ENCODE measurements at places on chromosomes 4 and X. TPM values are rescaled to one million over a fixed set of nuclear protein-coding genes. Genes with fewer than 3 reads are reported as not detected.

PROM1 gene
- not detected for total RNA-seq

DNA sequence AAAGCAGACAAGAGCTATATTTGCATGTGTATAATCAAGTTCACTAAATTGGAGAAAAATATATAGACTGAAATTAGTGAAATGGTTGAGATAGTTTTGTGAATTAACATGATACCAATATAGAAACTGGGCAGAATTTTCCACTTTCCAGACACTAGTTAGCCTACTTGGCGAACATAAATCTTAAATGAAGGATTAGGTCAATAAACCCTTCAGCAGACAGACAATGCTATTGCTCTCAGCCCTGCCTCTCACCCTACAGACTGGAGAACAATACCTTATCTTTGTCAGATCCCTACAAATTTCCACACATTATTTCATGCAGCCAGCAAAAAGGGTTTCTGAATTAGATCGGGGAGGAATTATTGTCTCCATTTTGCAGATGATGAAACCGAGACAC is 236.4 kb upstream of the TAPT1 start:
- no peak overlapping the region for H3K27ac ChIP-seq
- DNase-seq = no peak
- no peaks in the 10 kb centered on the region for H3K4me1 ChIP-seq
- no peaks in the 10 kb centered on the region for H3K27me3 ChIP-seq
- no peaks in the 10 kb centered on the region for H3K36me3 ChIP-seq
- no peak overlapping the region for H3K4me3 ChIP-seq

GPR119 gene
- not detected for total RNA-seq

GRCh38 chr4:173565281-173565680 is 35.3 kb upstream of the HAND2 start:
- H3K4me3 ChIP-seq = no peak overlapping the region
- H3K36me3 ChIP-seq = no peaks in the 10 kb centered on the region

DNA sequence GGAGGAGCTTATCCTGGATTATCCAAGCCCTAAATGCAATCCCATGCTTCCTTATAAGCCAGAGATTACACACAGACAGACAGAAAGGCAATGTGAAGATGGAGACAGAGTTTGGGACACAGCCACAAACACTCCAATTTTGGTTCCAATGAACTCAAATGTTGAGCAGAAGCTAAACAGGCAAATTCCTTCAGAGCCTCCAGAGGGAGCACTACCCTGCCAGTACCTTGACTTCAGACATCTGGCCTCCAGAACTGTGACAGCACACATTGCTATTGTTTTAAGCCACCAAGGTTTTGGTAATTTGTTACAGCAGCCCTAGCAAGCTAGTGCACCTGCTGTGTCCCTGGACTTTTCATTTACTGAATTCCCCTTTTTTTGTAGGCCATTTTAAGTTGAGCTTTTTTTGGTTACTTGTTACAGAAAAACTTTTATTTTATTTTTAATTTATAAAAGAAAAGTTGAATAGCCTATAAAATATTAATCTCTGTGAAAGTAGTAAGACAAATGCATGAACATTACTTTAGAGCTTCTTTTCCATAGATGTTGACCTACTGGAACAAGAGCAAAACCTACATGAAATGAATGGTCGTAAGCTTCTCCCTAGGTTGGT is 33.4 kb upstream of the SRD5A3 start:
- no peaks in the 10 kb centered on the region for H3K27me3 ChIP-seq
- H3K27ac ChIP-seq = no peak overlapping the region
- no peak overlapping the region for H3K4me3 ChIP-seq
- H3K4me1 ChIP-seq = no peaks in the 10 kb centered on the region
- no peaks in the 10 kb centered on the region for H3K36me3 ChIP-seq

NWD2 gene
- not detected for total RNA-seq

GRCh38 chr4:172061204-172061603 is 248.0 kb downstream of the GALNTL6 start:
- no peak overlapping the region for H3K4me3 ChIP-seq
- no peak overlapping the region for H3K27ac ChIP-seq
- H3K4me1 ChIP-seq = no peaks in the 10 kb centered on the region
- no peak for DNase-seq
- no peaks in the 10 kb centered on the region for H3K36me3 ChIP-seq

GRCh38 chr4:124684301-124684700 is 28.2 kb downstream of the ANKRD50 start:
- no peaks in the 10 kb centered on the region for H3K36me3 ChIP-seq
- no peaks in the 10 kb centered on the region for H3K27me3 ChIP-seq
- H3K27ac ChIP-seq = no peak overlapping the region
- H3K4me1 ChIP-seq = no peaks in the 10 kb centered on the region
- DNase-seq = no peak

SPANXA2 gene
- not detected for total RNA-seq

GRCh38 chr4:47819178-47819577 is 18.7 kb downstream of the CORIN start:
- DNase-seq = no peak
- H3K4me1 ChIP-seq = no peaks in the 10 kb centered on the region
- H3K4me3 ChIP-seq = no peak overlapping the region
- no peaks in the 10 kb centered on the region for H3K36me3 ChIP-seq
- H3K27ac ChIP-seq = no peak overlapping the region

ABLIM2 gene
- 1.3 TPM for total RNA-seq

DNA sequence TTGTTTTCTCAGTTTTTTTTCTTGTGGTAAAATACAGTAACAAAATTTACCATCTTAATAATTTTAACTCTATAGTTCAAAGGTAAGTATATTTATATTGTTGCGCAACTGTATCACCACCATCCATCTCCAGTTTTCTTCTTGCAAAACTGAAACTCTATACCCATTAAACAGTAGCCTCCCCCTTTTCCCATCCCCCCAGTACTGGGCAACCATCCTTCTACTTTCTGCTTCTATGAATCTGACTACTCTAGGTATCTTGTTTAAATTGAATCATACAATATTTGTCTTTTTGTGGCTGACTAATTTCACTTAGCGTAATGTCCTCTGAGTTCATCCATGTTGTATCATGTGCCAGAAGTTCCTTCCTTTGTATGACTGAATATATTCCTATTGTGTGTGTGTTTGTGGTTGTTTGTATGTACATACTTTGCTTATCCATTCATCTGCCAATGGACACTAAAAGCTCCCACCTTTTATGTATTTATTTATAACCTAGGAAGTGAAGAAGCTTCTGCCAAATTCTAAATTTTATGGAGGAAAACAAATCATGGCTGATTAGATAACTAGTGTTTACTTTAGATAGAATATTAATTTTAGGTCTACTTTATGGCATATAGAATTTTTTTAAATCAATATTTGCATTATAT is 10.0 kb downstream of the ABHD18 start:
- DNase-seq = no peak
- no peaks in the 10 kb centered on the region for H3K36me3 ChIP-seq
- no peak overlapping the region for H3K27ac ChIP-seq
- H3K4me1 ChIP-seq = no peaks in the 10 kb centered on the region

DNA sequence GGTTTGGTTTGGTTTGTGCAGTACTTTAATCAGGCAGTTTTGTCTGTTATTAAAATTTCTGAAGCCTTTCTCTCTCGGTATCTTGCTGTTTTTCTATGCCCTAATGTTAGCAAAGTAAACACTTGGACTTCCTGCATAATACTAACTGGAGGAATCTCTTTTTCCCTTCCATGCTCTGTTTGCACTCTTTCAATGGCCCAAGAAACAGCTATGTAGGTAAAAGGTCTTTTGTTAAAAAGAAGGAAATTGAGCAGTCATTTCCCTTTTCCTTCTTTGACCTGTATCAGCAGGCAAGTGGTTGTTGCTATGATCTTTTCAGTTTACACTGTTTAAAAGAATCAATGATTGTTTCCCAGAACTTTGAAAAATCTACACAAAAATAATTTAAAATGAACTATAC is 82.7 kb downstream of the CCSER1 start:
- H3K4me3 ChIP-seq = no peak overlapping the region
- no peaks in the 10 kb centered on the region for H3K27me3 ChIP-seq
- no peaks in the 10 kb centered on the region for H3K4me1 ChIP-seq
- H3K36me3 ChIP-seq = no peaks in the 10 kb centered on the region
- no peak overlapping the region for H3K27ac ChIP-seq
- DNase-seq = no peak

SSX3 gene
- not detected for total RNA-seq

GRCh38 chrX:41909068-41909467 is 14.3 kb downstream of the CASK start:
- peaks cover 12% of the 10 kb centered on the region for H3K4me1 ChIP-seq
- no peaks in the 10 kb centered on the region for H3K36me3 ChIP-seq
- H3K27ac ChIP-seq = no peak overlapping the region
- H3K27me3 ChIP-seq = no peaks in the 10 kb centered on the region
- no peak for DNase-seq
- H3K4me3 ChIP-seq = no peak overlapping the region

LRIT3 gene
- total RNA-seq = 0.12 TPM

NEIL3 gene
- 0.45 TPM for total RNA-seq
